Stimulated activated CD4-positive, alpha-beta T cell treated with anti-CD3 and anti-CD28 coated beads, Interleukin-4, amount 100 ng/mL, for 1 hour (primary cell): ENCODE measurements at places on chromosomes 11 and 22.
A peak's percentile ranks its signal among the peaks of the same experiment; 100 is the strongest.

GRCh38 chr11:86247608-86248007 is 3.1 kb downstream of the EED start:
- no peak for DNase-seq

DNA sequence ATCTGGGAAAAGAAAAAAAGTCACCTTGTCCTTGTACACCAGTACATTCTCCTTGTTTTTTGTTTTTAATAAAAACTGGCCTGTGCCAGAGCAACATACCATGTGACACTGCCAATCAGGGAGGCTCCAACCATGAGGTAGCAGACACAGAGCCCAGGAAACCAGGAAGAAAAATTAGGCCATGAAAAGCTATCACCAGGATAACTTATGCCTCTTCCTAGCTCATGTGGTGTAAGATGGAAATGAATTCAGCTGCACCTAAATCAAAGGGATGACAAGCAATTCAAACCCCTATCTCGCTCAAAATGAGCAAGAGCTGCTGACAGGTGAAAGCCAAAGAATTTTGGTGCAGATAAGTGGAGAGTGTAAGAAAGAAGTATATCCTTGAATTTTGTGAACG is 7.7 kb downstream of the DRD2 start:
- DNase-seq = no peak

DNA sequence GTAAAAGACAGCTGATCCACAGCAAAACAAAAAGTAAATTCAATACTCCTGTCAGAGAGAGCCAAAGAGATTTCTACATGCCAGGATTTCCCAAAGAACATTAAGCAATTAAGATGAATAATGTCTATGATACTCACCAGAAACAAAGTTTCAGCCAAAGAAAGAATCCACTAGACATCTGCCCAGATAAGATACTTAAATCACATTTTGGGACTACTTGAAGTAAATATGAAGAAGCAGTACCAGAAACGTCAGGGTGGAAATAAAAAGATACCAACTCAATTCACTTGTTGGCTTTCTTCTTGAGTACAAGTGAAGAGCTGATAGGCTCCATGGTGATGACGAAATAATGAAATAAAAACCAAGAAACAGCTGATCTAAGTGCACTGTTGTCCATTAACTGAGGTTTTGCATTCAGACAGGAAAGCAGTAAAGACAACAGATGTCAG is 31.6 kb upstream of the ARHGAP32 start:
- no peak for DNase-seq

DNA sequence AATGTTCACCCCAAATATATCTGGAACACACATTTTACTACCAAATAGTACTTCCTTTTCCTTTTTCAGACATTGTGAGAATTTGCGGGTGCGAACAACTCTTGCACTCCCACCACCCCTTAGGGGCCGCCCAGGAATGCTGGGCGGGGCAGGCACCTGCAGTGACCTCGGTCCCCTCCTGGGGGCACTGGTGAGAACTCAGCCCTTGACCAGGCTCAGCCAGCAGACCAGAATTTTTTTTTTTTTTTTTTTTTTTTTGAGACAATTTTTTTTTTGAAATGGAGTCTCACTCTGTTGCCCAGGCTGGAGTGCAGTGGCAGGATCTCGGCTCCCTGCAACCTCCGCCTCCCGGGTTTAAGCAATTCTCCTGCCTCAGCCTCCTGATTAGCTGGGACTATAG is 75.8 kb downstream of the ARHGAP8 start:
- no peak for DNase-seq

DNA sequence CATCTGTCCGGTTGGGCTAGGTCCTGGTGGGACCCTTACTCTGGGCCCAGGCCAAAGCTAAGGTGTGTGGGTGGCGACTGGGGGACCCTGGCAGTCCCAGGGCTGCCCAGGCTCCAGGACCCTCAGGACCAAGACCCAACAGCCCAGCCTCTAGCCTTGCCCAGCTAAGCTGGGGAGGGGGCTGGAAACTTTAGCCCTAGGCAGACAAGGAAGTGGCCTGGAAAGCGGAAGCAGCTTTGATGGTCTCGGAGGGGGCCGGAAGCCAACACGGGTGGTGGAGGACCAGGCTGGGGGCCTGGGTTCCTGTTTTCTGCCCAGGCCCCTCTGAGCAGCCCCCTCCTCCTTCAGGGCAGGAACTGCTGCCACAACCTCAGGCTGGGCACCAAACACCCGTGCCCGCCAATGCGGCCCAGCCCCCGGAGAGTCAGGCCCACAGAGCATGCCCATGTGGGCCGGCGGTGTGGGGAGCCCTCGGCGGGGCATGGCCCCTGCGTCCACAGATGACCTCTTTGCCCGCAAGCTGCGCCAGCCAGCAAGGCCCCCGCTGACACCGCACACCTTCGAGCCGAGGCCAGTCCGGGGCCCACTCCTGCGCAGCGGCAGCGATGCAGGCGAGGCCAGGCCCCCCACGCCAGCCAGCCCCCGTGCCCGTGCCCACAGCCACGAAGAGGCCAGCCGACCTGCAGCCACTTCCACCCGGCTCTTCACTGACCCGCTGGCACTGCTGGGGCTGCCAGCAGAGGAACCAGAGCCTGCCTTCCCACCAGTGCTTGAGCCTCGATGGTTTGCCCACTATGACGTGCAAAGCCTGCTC is 2.8 kb downstream of the SIPA1 start:
- DNase-seq = peak; percentile 39

GRCh38 chr11:4991060-4991459 is 3.6 kb upstream of the OR51L1 start:
- no peak for DNase-seq

- DNase-seq = peak; percentile 59
Observed at GRCh38 chr11:133947321-133947756, 9.4 kb downstream of the IGSF9B start.

DNA sequence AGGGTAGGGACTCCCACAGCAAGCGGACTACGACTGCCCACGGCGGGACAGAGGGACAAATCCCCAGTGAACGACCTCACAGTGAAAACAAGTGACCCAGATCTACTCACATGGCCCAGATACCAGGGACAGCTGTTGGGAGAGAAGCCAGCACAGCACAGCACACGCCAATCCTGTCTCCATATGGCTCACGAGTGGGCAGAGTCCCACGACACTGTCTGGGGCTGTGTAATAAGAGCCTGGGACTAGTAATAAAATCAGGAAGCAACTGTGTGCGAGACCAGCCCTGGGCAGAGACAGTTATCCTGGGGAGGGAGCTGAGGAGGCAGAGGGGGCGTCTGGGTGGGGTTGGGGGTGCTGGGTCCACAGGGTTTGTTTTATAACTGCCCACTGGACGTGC is 385.0 kb downstream of the CTTN start:
- no peak for DNase-seq

GRCh38 chr11:64765851-64766665 is 6.3 kb upstream of the PYGM start:
- DNase-seq = no peak

DNA sequence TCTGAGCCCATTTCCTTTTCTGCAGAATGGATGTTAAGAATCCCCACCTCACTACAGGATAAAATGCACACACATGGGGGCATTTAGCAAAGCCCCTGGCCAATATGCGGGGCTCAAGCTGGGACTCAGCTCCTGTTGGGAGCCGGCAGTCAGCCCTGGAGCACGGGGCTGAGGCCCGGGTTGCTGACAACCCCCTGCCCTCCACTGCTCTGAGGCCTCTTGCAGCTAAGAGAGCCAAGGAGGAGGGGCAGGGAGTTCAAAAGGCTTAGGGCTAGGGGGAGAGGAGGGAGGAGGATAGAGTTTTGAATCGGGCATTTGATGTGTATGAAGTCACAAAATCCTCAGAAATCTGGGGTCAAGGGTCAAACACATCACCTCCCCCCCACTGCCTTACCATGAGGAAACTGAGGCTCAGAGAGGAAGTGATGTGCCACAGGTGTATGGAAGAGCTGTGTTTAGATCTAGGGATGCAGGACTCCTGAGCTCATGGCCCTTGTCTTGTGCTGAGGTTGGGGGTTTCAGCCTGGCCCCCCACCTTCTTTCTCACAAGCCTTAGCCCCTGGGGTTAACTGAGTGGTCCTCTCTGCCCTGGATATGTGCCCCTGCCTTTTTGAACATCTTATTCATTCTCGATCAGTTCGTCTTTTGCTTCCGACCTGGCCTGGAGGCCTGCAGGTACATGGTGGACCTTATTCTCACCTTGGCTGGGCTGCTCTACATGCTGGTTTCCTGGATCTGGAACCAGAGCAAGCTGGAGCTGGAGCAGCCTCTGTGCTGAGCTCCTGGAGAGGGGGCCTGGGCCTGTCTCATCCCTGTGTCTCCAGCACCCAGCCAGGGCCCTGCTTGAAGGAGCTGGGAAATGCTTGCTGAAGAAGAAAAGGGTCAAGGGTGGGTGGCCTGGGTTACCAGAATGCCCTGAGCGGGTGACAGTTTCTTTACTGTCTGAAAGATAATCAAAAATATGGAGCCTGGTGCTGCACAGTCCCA is 80.3 kb downstream of the LRRC32 start:
- no peak for DNase-seq

DNA sequence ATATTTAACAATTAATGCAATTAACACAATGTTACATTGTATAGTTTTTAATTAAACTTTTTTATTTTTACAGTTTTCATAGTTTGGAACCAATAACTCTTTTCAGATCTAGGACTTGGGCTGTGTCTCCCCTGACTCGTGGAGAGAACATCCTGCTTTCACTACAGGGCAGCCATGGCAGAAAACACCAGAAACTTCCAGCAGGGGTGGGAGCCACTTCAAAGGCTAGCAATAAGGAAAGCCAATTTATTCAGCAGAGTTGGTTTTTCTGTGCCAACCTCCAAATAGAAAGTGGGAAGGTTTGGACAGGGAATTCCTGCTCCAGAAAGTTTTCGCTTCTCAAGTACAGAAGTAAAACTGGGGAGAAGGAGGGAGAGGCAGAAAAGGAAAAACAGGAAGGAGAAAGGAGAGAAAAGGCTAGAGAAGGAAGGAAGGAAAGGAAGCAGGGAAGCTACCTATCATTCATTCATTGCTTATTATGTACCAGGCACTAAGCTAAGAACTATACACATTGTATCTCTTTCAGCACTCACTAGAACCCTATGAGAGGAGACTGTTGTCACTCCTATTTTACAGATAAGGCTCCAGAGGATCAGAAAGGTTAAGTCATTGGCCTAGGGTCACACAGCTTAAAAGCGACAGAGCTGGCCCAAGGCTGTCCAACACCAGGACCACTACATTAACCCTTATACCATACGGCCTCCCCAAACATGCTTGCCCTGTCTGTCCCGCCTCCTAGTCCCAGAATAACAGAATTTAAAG is 54.8 kb upstream of the CREB3L1 start:
- DNase-seq = no peak

DNA sequence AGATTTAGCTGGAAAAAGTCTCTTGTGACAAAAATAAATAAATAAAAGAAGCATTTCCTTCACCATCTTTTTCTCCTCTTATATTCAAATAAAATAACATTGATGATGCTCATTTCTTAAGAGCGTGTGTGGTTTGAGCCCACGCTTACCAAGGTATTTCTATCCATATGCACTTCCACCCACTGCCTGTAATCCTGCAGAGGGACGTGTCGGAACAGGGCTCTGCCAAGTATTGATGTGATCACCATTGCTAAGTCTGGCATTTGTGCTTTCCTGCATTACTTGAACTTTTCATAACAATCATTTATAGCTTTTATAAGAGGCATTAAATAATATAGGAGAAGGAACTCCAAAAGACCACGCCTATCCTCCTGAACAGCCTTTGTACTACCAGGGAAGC is 107.6 kb downstream of the SHANK2 start:
- DNase-seq = no peak

DNA sequence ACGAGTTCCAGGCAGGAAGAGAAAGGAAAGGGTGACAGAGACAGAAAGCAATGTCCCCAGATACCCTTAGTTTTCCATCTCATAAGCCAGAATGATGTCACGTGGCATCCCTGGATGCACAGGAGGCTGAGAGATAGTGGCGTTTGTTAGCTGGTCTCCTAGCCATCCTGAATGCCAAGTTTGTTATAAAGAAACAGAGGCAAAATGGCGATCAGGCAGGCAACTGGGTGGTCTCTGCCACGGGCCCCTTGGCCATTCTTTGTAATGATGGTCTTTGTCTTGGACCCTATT is 5.3 kb downstream of the SMIM38 start:
- no peak for DNase-seq
